ENCODE measurements at places on chromosomes 1 and 21.
A peak's percentile ranks its signal among the peaks of the same experiment; 100 is the strongest.

- no peak for DNase-seq
Measured at GRCh38 chr1:220511785-220512184, 16.2 kb upstream of the MARK1 start.

- DNase-seq: no peak
Measured at GRCh38 chr1:1788646-1789431, 10.6 kb upstream of the NADK start.

DNA sequence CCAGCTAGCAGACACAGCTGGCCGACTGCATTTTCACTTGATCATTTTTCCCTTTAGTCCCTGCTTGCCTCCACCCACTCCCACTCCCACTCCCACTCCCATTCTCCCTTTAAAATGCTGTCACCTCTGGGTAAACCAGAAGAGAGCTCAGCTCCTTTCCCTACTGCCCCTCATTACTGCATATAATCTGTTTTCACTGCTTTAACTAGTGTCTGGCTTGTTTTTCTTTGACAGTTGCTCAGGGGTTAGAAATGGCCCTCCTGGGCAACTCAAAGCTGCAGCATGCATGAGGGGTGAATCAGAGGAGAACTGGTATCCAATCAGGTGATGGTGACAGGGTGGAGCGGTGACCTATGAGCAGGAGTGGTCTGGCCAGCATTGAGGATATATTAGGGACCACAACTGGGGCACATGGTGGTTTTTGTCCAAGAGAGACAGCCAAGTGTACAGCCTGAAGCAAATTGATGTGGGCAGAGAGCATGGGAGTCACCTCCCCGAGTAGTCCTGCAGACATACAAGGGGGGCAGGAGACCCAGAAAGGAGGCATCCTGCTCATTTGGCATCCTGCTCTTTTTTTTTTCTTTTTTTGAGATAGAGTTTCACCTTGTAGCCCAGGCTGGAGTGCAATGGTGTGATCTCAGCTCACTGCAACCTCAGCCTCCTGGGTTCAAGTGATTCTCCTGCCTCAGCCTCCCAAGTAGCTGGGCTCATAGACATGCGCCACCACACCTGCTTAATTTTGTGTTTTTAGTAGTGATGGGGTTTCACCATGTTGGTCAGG, 42.6 kb upstream of the SRSF10 start:
- no peak for DNase-seq

DNA sequence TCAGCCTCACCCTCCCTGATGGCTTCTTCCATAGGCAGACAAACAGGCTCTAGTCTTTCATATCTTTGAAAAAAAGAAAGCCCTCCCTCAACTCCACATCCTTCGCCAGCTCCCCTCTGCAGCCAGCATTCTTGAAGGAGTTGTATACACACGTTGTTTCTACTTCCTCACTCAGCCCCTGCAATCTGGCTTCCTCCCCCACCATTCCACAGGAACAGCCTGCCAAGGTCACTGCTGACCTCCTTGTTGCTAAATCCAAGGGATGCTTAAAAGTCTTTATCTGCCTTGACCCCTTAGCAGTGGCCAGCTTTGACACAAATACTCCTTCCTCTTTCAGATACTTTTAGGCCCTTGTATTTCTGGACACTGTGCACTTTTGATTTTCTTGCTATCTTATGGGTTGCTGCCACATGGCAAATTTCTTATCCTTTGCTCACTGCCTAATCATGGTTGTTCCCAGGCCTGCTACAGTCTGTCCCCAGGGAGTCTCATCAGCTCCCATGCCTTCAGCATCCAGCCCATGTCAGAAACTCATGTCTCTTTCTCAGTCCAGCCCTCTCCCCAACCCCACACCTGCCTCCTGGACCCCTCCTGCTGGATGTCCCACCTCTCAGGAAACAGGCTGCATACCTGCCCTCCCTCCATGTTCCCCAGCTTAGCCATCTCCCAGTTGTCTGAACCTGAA, 8.3 kb downstream of the FAM229A start:
- no peak for DNase-seq

DNA sequence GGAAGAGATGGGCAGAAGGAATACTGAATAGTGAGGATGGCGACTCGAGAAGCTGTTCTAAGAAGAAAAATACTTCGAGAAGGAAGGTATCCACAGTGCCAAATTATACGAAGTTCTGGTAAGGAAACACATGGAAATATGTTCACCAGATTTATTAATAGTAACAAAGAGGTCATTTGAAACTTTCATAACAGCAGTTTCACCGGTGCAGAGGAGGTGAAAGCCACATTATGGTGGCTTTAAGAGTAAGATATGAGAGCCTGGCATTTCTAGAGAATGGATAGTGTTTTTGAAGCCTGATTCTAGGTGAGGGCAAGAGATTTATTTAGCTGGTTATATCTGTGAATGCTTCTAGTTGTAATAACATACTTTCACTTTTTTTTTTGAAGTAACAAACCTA, 56.2 kb downstream of the DPYD start:
- DNase-seq: no peak

DNA sequence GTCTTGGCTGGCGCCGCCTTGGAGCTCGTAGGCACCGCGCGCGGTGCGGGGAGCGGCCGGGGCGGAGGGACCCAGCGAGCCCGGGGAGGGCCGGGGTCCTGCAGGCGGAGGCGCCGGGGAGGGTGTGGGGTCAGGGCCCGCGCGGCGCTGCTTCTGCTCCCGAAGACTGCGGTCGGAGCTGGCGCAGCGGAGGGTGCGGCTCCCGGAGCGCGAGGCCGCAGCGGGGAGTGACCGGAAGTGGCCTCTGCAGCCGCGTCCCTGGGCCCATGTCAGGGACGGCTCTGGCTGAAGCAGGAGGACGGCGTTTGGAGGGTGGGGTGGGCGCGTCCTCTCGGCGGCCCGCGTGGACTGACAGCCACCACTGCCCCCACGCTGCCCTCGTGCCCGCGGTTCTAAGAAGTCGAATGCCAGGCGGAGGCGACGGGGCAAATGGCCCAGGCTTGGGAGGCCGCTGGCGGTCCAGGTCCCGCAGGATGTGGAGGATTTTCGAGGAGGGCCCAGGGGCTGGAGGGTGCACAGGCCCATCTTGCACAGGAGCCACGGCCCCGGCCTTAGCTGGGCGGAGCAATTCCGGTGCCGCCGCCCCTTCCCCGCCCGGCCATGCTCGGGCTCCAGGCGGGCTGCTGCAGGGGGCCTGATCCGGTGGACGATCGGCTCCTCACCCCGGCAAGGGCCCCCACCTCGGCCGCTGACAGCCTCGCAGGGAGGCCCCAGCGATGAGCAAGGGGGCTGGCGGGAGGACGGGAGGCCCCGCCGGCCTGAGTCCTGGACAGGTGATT, 7.7 kb upstream of the ZNF669 start:
- DNase-seq: no peak

- peak; percentile 27 for DNase-seq
Measured at GRCh38 chr1:23664837-23665795, 26.5 kb upstream of the RPL11 start.

DNA sequence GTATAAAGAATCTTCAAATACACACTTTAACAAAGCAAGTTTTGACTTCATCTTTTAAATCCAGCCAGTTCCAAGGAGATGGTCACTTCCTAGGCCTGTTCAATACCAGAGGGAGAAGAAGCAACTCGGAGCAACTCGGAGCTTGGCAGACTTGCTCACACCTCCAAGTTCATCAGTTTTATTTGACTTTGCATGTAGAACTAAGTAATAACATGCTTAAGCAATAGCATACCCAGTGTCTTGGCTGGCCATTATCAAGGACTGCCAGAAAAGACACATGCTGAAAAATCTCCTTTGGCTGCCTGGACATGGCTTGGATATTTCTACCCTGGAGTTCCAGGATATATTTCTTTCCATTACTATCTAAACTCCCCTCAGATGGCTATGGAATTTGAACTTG, 52.6 kb downstream of the GNG12 start:
- DNase-seq: no peak

- DNase-seq: no peak
Measured at GRCh38 chr1:233673947-233674431, 60.1 kb downstream of the KCNK1 start.

DNA sequence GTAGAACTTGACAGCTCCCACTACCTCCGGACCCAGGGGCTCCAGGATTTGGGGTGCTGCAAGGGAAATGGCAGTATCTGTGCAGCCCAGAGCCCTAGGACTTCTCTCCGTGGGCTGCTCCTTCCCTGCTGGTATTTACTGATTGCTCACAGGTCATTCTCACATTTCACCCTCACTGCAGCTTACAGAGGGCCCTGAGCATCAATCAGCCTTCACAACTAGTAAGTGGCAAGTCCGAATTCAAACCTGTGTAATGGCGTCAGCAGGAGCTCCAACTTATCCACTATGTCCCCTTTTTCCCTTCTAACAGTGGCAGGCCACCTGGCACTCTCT, 32.4 kb downstream of the PIK3C2B start:
- DNase-seq: no peak

GRCh38 chr1:92820024-92820423, 11.8 kb upstream of the RPL5 start:
- no peak for DNase-seq

- no peak for DNase-seq
Measured at GRCh38 chr1:108704496-108704895, 8.2 kb upstream of the FNDC7 start.
